ENCODE measurements at places on chromosomes 7 and 10.

- no peak for DNase-seq
Measured at GRCh38 chr10:79339266-79339665, 8.0 kb upstream of the PPIF start.

DNA sequence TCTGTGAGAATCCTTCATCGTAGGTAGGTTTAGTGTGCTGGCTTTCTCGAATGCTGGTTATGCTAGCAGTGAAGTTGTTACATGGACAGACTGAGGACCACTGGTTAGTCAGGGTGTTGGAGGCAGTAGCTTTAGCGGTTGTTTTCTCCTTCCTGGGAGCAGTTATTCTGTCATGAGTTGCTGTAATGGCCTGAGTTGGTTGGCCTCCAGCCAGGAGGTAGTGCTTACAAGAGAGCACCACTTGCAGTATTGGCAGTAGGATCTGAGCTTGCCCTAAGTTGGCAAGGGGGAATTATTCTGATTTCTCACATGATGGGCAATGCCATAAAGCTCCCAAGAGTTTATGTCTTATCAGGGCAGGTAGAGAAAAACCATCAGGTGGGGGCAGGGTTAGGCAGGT, 58.0 kb downstream of the IPMK start:
- DNase-seq = no peak

DNA sequence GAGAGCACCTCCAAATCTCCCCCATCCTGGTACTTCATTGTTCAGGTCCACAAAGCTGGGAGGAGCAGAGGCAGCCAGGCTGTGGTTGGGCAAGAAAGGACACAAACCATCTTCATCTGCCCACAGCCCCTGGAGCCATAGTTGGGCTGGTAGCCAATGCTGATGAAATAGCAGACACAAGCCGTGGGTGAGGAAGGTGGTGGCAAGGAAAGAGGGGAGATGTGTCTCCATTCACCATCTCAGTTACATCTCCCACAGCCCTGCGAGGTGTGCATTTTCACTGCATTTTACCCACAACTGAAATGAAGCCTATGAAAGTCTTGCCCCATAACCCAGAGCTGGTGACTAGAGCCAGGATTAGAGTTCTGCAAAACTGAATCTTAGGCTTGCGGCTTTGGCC, 35.0 kb downstream of the PIK3AP1 start:
- no peak for DNase-seq

DNA sequence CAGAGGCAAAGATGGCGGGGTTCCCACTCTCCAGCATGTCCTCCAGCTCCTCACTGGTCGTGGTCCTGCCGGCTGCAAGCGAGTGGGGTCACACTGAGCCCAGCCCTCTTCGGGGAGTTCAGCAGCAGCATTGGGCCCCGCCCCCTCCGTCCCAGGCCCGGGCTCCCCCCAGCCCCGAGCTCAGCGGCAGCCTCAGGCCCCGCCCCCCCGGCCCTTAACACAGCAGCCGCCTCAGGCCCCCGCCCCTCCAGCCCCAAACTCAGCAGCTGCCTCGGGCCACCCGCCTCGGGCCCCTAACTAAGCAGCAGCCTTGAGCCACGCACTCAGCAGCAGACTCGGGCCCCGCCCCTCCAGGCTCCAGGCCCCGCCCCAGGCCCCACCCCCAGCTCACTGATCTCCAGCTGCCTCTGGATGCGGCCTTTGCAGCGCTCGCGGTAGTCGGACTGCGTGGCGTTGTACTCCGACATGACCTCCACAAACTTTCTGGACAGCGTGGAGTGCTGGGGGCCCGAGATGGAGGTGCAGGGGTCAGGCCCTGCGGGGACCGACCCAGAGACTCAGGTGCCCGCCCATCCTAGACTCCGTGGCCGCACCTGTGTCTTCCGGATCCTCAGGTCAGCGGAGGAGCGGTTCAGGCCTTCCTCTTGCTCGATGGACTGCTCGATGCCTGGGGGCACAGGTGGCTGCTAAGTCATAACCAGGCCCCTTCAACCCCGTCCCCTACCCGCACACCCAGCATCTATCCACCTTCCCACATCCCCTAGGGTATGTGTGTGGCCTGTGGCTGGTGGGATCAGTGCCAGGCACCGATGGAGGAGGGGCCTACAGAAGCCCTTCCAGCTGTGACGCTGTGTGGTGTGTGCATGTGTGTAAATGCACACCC, 15.5 kb downstream of the STX1A start:
- DNase-seq = peak; percentile 92

DNA sequence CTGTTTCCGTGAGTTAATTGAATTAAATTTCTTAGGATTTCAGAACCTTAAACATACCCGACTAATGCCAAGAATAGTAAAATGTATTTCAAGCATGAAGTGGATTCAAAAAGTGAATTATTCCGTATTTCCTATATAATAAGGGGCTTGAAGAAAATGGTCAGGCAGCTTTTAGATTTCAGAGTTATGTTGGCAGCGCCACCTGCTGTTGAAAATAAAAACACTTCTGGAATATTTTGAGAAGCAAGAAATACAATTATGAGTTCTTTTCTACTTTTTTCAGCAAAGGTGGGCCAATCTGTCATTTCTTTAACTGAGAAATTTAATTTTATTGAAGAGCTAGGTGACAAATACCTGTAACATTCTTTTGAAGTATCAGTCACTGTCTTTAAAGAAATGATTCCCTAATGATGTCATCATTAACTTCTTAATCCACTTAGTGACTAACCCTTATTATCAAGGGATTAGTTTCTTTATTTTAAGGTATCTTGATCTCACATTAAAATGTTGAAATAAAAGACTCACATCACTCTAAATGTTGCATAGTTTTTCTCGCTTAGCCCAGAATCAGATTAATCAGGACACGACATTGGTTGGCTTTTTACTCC, 36.6 kb upstream of the AGR3 start:
- peak; percentile 81 for DNase-seq

- peak; percentile 86 for DNase-seq
Measured at GRCh38 chr7:136405931-136406777, 429.0 kb upstream of the MTPN start.

DNA sequence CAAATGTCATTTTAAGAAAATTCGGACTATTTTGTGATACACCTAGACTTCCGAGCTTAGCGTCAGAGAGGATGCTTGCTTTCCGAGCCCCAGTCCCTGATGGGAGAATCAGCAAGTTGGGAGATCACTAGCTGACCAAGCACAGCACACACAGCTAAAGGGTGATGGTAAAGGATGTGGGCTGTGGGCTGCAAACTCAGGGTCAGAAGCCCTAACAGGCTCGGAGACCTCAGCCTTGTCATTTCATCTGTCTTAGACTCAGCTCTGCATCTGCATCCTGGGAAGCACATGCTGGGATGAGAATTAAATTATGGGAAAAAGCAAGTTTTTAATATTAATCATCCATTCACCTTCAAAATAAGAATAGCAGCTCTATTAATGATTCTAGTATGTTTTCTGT, 3.3 kb downstream of the CUBN start:
- DNase-seq = no peak

GRCh38 chr7:24718977-24719491, 38.2 kb downstream of the GSDME start:
- peak; percentile 36 for DNase-seq

- DNase-seq = no peak
Measured at GRCh38 chr7:120949393-120949911, 1.1 kb upstream of the ING3 start.

GRCh38 chr7:18574235-18574540, 78.6 kb downstream of the HDAC9 start:
- no peak for DNase-seq

DNA sequence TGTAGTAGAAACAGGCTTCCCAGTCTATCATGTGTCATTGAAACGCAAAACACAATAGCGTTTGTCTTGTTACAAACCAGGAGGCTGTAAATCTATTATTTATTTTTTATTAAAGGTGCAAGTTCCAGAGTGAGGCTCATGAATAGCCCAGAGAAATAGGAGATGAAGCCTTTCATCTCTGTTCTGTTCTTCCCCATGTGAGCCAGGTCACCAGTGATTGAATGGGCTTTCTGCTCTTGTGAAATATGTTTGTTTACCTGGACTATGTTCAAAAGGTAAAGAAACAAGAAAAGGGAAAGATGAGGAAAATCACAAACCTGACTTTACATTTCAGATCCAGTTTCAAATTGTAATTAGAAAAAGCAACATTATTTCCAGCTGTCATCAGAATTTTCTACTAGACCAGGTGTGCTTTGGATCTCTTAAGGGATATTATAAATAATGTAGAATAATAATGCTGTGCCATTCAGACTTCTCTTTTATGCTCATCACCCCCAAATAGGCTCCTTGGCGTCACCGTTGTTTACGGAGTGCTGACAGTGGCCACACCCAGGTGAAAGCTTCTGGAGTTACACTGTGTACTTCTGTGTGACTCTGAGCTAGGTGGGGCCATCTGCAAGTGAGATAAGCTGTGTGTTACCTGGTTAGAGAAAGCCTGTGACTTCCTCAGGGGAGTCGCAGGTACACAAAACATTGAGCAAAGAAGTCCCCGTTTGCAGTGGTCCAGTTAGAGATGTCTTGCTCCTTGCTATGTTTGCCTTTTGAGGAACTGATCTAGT, 274.9 kb downstream of the SDK1 start:
- no peak for DNase-seq

- DNase-seq = no peak
Measured at GRCh38 chr10:132578287-132578951, 40.8 kb downstream of the INPP5A start.

DNA sequence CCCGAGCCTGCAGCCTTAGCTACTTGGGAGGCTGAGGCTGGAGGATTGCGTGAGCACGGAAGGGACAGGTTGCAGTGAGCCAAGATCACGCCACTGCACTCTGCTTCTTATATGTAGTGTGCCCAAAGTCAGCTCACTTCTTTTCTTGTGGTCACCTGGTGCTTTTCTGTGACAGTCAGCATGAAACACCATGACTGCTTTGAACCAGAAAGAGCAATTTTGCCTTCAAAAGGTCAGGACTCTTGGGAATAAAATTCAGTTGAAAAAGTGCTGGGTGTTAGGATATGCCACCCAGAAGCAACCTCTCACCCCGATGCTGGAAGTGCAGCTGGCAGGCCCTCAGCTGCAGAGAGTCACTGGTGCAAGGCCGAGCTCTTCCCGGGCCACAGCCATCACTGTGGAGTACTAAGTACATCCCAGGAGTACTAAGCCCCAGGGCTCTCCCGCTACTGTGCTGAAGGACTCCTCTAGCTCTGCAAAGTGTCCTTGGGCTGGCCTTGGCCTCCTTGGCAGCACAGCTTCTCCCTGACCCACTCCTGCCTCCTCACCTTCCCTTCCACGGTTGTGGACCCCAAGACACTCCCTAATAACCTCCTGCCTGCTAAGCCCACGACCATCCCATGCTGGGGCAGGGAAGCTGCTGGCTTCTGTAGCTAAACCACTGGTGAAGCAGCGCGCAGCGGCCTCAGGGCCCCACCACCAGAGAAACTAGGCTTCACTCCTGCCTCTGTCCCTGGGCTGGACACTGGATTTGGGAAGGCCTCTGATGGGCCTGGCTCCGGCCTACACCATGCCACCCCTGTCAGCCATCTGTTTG, 17.6 kb upstream of the GDI2 start:
- DNase-seq = no peak
